ENCODE measurements at places on chromosomes 4 and X.

DNA sequence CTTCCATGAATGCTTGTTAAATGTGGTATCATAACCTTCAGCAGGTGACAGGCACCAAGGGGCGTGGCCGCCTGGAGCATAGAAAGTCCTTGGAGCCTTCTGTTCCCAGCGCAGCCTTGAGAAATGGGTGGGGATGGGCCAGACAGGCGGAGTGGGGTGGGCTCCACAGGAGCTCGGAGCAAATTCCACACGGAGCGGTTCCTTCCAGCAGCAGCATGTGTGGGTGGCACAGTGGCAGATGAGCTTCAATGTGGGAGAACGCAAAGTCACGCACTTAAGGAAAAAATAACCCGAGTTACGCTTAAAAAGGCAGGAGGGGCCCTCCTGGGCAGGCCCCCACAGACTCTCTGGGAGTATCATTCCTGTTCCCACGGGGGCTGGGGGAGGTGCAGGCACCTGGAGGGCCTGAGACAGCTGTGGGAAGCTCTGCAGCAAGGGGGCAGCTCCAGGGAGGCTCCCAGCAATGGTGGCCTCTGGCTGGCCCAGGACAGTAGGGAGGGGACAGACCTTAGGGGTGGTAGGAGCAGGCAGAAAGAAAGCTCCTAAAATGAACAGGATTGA, 15.3 kb downstream of the TMEM271 start:
- DNase-seq = no peak

- no peak for DNase-seq
These were observed 70.4 kb downstream of the LDB2 start for GRCh38 chr4:16827794-16828724.

DNA sequence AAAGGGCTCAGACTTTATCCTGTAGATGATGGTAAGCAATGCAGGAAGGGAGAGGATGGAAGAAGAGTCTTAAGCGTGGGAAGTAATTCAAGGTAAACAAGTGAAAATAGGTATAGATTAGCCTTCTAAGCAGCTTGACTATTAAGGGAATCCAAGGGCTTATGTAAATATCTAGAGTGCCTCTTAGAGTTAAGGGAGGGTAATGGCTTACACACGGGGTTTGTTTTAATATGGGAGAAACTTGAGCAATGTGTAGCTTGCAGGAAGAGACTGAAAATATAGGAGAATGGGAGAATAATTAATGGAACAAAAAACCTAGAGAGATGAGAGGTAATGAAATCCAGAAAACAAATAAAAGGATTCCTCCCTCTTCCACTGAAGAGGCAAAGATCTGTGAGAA, 12.8 kb upstream of the SAP30 start:
- no peak for DNase-seq

DNA sequence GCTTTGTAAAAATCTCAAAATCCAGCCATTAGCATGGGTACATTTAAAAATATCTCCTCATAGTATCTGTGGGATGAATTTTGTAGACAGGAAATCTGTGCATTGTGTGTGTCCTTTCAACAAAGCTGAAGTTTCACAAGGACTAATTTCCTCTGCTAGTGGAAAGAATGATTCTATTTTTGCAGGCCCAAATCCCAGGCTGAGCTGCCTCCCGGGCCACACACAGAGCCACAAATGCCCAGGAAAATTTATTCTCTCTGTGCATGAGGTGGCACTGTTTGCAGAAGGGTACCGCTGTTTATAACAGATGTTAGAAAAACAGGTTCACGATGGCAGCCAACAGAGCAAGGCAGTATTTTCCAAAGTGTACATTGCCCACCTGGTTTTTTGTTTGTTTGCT, 11.0 kb upstream of the VCX3B start:
- no peak for DNase-seq

DNA sequence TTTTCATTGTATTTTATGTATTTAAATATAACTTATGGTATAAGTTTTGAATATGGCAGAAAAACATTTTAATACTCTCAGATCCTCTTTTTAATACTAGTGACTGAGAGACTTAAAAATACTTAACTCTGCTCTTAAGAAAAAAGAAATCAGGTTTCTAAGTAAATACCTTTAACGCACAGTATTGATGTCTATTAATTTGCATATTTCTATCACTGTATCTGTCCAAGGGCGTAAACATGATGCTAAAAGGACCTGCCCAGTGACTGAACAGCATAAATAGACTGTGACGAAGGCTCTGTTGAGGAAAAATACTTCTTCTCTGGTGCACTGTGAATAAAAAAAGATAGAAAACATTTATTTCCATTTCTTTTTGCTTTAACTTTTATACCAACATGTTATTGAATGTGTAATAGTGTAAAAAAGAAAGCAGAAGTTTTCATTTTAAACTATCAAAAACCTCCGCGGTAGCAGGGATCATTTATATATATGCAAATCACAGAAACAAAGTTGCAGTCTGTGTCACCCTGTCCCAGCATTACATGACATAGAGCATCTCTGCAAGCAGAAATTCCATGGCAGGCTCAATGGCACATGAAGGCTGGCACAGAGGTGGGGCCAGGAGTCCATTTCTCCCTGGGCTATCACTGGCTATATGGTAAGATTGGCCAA, 75.4 kb downstream of the ZAR1 start:
- DNase-seq = no peak

GRCh38 chr4:15333692-15334633, 93.9 kb upstream of the C1QTNF7 start:
- DNase-seq = no peak

DNA sequence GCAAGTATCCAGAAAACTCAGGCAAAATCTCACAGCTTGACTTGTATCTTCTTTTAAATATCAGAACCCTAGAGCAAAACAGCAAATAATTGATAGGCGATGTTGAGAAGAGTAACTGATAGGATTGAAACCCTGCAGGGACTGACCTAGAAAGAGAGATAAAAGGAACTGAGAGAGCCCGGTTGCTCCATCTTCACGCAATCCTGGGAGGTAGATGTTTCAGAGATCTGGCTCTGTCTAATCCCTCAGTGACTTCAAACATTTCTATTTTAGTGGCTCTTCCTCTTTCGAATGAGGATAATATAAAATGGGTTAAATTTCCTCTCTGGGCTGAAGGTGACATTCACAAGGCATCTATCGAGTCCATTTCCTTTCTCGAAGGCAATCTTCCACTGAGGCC, 39.3 kb upstream of the RPL34 start:
- no peak for DNase-seq

GRCh38 chr4:174387721-174388120, 104.0 kb downstream of the CEP44 start:
- no peak for DNase-seq

DNA sequence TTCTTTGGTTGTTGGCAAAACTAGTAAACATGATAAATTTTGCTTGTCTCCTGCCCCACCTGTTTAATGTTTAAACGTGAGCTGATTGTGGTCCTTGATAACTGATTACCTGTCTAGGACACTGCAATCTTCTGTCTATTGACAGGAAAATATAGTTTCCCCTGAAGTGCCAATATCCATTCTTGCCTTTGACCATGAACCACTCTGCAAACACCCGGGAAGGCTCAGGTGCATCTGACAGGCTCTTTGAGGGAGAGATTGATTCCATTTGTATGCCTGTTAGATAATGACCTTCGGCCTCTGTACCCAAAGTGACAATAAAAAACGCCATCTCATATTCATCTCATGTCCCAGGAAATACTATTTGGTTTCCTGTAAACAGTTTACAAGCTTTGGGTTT, 453.0 kb downstream of the CENPC start:
- no peak for DNase-seq

DNA sequence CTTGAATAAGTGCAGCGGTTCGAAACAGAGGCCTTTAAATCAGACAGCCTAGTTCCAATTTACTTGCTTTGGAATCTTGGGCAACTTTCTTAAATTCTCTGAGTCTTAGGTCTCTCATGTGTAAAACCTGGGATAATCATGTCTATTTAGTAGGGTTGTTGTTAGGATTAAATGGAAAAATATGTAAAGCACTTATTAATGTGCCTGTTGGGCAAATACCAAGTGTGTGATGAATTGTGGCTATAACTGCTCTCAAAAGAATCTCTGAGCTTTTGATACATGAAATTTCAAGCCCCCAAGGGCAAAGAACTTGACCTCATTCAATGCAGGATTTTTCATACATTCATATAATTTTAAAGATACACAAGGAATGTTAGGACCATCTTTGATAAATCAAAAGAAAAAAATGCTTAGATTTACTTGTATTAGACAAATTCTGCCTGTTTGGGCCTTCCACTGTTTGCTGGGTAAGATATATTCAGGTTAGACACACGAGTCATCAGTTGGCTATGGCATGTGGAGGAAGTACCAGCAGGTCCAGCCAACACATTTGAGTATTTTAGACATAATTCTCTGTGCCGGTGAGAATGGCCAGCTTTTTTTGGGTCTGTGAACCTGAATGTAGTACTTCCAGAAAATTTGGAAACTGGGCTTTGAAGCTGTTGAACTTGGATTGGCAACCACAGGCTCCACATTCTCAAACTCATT, 241.4 kb upstream of the CNKSR2 start:
- no peak for DNase-seq

DNA sequence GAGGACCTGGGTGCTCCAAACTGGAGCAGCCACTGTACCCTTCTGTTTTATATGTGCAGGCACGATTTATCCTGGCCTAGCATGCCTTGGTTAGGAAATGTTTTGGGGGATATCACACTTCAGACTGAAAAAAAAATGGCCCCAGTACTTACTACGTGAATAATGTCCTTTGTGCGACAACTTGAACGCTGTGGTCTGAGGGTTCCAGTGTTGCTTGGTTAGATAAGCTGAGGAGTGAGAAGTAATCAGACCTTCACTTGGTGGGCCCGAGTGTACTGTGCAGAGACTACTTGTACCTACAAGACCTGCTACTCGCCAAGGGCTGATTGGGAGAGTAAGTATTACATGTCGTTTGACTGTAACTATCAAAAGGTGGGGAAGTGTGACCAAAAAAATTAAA, 678 bp downstream of the DNAAF6 start:
- DNase-seq = no peak

DNA sequence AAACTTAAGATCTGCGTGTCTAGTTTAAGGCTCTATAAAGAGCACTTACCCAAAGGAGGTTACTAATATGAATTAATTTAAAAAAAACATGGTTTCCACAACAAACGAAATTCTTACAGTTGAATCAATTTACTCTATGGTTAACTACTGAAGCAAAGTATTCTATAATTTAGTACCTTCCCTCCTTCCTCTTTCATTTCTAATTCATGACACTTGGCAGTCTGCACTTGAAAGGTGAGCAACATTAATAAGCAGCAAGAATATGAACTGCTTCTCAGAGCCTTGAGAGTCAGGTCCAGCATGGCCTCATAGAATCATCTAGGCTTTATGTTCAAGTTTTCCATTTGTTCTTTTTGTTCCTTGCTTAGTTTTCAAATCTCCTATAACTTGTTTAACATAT, 42.7 kb downstream of the TAPT1 start:
- no peak for DNase-seq

GRCh38 chrX:131305926-131306325, 16.8 kb upstream of the IGSF1 start:
- no peak for DNase-seq

GRCh38 chr4:186642530-186642929, 81.1 kb downstream of the FAT1 start:
- DNase-seq = no peak

DNA sequence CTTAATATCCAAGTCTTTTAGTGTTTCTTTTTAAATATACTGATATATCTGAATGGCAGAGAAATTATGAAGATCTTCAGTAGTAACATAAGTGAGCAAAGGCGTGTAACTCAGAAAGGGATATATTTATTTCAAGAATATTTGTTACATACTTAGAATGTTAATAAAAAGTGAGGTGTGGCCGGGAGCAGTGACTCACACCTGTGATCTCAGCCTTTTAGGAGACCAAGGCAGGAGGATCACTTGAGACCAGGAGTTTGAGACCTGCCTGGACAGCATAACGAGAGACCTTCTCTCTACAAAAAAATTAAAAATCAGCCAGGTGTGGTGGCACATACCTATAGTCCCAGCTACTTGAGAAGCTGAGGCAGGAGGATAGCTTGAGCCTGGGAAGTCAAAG, 651.0 kb downstream of the ADGRL3 start:
- no peak for DNase-seq

GRCh38 chrX:141341743-141342142, 99.4 kb upstream of the SPANXC start:
- no peak for DNase-seq

DNA sequence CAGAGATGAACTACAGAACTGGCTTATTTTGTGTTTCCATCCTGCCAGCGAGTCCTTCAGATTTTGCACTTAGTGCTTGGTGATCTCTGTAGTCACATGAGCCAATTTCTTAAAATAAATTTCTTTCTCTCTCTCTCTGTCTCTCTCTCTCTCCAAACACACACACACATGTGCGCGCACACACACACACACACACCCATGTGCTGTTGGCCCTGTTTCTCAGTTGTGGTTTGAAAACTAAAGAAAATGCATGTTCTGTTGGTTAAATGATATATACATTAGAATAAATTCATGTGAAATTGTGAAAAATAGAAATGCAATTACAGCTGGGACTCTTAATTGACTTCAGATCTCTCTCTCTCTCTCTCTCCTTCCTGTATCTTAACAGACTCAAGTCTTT, 399.3 kb downstream of the FAT4 start:
- DNase-seq = no peak

GRCh38 chrX:153924149-153924861, 1.8 kb downstream of the ARHGAP4 start:
- DNase-seq = no peak

- no peak for DNase-seq
These were observed 217.0 kb downstream of the GC start for GRCh38 chr4:71566856-71567255.

DNA sequence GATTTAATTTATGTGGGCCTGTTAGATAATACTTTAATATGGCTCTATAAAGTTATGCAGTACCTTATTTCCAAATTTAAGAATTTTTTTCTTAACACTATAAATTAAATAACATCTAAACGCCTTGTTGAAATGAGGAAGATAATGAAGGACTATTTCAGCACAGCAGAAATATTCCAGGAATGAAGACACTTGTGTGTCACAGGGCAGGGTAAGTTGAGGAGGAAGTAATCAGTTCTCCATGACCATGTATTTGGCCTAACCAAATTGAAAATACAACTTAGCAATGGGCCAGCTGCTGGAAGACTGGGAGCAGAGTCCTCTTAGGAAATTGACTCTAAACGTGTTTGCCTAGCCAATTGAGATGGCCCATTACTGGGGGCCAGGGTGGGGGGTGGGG, 16.9 kb downstream of the CXCL3 start:
- DNase-seq = no peak

GRCh38 chr4:121675715-121676114, 21.1 kb downstream of the ANXA5 start:
- DNase-seq = no peak

DNA sequence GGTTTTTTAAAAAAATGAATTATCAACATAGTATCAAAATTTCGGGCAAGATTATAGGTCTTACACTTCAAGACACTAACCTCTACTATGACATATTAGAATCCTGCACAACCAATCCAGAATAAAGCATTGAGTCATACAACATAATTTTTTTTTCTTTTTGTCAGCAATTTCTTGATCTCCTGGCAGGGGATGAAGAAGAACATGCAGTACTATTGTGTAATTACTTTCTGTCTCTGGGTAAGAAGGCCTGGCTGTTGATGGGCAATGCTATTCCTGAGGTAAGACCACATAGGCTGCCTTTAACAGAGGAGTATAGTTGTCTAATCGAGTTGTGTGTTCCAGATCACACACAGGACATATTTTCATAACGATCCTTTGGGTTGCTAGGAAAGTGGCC, 67.5 kb downstream of the FBXL5 start:
- no peak for DNase-seq

Measured in HTR-8/SVneo (cell line).